Activated CD4-positive, alpha-beta T cell treated with anti-CD3 and anti-CD28 coated beads, Interleukin-2, amount 50 U/mL, for 24 hours (primary cell): ENCODE measurements at places on chromosomes 3 and 15.

DNA sequence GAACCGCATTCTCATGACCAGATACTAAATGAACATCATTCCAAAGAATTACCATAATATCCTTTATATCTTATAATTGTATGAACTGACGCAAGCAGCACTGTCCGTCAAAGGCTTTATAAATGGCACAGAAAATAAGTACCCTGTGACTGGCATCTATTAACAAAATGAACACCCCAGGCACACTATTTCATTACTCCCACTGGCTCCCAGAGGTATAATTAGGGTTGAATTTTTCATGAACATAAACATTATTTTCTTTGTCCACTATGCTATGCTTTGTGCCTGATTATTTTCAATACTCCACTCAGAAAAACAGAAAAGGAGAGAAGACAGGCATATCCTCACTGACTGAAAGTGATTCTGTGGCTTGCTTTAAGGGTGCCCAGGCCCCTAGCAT lies 71.1 kb downstream of the LYZL4 start:
- DNase-seq, result no peak

DNA sequence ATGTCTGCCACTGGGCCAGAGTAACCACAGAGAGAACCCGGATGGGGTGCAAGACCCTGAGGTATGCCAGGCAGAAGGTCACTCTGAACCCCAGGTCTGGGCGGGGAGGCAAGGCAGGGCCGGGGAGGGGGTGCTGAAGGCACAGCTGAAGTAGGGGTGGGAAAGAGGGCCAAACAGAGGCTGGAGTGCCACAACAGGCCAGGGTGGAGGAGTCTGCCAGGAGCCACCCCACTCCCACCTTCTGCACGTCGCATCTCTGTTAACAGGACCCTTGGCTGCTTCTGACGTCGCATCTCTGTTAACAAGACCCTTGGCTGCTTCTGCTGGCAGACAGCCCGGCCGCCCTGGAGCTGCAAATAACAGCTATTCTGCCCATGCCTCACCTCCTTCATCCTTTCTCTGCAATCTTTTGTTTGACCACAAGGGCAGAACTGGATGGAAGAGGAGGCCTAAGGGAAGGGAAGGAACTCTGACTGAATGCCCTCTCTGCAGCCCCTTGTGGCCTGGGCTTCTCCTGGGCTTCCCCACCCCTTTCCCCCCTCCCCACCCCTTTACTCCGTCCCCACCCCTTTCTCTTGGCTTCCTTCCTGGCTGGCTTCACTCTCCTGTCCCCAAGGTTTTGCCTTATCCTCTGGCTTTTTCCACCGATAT lies 20.6 kb upstream of the FBLN2 start:
- DNase-seq, result no peak

- no peak for DNase-seq
These were observed 29.8 kb downstream of the FEM1B start for GRCh38 chr15:68307131-68307928.

GRCh38 chr3:14823910-14824629 lies 5.3 kb downstream of the FGD5 start:
- DNase-seq, result no peak

DNA sequence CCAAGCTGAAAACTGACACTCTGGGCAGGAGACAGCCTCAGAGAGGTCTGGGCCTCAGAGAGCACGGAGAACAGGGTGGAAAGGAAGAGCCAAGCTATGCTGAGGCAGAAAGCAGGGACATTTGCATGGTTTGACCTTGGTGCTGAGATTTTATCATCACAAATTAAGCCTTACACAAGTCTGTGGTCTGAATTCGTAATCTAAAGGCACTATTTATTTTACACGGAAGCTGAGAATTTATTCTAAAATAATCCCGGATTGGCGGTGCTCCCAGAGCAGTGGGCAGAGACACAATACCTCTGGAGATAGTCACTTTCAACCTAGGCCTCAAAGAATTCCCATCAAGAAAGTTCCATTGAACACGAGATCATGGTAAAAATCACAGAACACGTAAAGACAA lies 47.5 kb downstream of the CFAP92 start:
- no peak for DNase-seq
